D721Med (cell line): ENCODE measurements at places on chromosomes 5 and 9.

GRCh38 chr5:131386779-131387178 lies 122.9 kb downstream of the CDC42SE2 start:
- no peak for DNase-seq

GRCh38 chr5:98415663-98416062 lies 357.8 kb upstream of the RGMB start:
- no peak for DNase-seq

- DNase-seq: no peak
These were observed 14.8 kb upstream of the SLC30A5 start for GRCh38 chr5:69078921-69079540.

DNA sequence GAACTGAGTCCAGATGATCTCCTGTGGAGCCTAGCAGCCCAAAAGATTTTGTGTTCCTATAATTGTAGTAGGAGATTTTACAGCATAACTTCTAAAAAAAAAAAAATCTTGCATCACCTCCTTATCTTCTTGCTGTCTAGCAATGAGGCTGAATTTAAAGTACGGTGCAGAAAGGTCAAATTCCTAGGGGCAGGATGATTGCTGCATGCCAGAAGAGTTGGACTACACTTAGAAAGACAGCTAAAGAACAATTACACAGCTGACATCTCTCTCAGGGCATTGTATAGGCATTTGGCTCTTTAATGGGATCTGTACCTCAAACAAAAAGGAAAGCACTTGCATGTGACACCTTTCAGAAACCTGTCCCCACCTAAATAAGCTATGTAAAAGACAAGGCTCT lies 443.2 kb downstream of the HCN1 start:
- no peak for DNase-seq

DNA sequence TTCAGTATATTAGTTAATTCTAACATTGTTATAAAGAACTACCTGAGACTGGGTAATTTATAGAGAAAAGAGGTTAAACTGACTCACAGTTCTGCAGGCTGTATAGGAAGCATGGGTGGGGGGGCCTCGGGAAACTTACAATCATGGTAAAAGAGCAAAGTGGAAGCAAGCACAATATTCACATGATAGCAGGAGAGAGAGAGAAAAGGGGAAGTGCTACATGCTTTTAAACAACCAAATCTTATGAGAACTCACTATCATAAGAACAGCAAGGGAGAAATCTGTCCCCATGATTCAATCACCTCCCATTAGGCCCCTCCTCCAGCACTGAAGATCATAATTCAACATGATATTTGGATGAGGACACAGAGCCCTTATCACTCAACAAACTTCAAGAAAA lies 324.9 kb downstream of the ZNF608 start:
- DNase-seq: no peak

GRCh38 chr9:3180696-3181048 lies 336.8 kb upstream of the PUM3 start:
- DNase-seq: no peak

DNA sequence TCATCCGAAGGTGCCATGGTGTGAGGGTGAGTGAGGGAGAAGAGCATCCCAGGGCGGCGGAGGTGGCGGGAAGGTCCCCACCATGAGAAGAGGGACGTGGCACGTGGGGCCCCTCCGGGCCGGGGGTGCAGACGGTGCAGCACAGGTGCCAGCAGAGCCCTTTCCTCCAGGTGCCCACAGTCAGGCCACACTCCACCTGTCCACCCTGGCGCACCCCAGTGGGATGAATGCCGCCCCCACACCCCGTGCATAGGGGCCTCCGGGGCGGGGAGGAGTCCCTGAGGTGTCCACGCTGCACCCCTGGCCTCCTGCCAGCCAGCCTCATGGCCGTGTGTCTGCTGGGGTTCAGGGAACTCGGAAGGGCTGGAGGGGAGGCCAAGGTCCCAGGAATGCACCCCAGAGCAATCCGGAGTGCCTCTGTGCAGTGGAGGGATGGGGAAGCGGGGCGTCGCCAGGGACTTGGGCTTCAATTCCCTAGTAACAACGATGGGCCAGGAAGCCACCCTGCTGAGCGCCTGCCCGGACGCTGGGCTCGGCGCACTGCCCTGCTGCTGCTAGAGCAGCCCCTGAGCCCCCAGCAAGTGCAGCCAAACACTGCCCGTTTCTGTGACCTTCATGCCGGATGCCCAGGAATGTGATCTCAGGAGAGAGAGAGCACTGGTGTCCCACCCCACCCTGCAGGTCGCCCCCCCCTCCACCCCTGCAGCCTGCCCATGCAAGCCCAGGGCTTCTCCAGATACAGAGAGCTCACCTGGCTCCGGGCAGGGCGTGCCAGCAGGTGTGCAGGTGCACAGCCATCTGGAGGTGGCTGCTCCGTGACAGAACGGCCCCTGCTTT lies 8.8 kb upstream of the NACC2 start:
- DNase-seq: no peak

- peak; percentile 43 for DNase-seq
These were observed 69.3 kb downstream of the SNX30 start for GRCh38 chr9:112819635-112820496.

- no peak for DNase-seq
These were observed 90.7 kb downstream of the AP3B1 start for GRCh38 chr5:78203815-78204214.

DNA sequence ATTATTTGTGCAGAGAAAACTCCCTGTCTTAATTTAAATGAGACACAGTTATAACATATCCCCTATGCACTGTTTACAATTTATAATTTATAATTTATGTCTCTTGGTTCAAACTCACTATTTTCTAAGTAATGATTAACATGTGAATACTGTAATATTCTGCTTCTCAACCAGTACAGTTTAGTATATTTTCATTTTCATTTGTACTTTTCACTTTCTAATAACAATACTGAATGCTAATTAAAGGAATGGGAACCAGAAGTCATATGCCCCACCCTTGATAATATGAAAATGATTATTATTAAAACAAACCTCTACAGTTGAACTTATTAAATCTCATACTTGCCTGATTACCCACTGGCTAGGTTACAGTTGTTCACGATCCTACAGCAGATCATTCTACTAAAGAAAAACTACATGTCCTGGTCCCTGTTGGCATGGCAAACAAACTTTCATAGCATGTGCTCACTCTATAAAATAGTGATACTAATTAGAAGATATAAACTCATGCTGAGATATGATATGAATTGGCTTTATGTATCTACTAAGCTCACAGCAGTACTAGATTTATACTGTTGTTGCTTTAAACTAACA lies 66.4 kb downstream of the POU5F2 start:
- no peak for DNase-seq

GRCh38 chr5:9958914-9959313 lies 290.8 kb downstream of the ATPSCKMT start:
- DNase-seq: no peak

DNA sequence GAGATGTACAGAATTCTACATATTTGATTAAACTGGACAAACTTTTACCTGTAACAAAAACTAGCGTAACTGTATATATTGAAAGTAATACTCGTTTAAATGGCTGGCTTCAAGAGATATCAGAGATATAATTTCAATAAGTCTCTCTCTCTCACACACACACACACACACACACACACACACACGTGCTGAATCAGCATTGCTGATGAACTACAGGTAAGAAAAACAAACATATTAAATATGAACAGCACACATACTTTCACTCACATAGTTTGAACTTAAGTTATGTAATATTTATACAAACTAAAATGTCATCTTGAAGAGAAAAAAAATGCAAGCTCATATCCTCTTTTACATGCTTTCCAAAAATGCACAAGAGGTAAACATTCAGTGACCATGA lies 145.4 kb downstream of the BNC2 start:
- DNase-seq: no peak

DNA sequence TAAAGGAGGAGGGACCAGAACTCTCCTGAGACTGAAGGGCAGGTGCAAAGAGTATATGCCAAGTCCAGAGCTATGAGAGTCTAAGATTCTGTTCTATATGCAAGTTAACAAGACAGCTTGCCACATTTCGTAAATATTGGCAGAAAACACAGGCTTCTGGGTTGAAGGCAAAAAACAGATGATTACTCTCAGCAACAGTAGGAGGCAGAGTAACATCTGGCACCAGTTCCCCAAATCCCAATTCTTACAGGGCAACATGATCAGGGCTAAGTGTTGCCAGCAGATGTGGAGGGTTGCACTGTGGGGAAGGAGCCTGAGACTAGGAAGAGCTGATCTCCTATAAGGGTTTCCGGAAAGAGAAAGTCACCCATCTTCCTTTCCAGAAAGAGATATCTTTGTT lies 179.4 kb downstream of the PJA2 start:
- DNase-seq: no peak

- DNase-seq: no peak
These were observed 75.1 kb upstream of the FSTL4 start for GRCh38 chr5:133687212-133688061.

DNA sequence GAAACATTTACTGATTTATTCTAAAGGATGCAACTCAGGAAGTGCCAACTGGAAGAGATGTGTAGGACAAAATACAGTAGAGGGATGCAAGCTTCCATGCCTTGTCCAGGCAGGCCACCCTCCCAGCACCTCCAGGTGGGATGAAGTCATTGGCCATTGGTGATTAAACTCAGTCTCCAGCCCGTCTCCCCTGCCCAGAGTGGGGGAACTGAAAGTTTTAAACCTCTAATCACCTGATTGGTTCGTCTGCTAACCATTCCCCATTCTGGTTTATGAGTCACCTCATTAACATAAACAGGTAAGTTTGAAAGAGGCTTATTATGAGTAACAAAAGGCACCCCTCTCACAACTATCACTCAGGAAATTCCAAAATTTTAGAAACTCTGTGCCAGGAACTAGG lies 8.1 kb downstream of the TNFAIP8 start:
- no peak for DNase-seq
